ENCODE measurements at places on chromosomes 2 and 18.
A peak's percentile ranks its signal among the peaks of the same experiment; 100 is the strongest.

DNA sequence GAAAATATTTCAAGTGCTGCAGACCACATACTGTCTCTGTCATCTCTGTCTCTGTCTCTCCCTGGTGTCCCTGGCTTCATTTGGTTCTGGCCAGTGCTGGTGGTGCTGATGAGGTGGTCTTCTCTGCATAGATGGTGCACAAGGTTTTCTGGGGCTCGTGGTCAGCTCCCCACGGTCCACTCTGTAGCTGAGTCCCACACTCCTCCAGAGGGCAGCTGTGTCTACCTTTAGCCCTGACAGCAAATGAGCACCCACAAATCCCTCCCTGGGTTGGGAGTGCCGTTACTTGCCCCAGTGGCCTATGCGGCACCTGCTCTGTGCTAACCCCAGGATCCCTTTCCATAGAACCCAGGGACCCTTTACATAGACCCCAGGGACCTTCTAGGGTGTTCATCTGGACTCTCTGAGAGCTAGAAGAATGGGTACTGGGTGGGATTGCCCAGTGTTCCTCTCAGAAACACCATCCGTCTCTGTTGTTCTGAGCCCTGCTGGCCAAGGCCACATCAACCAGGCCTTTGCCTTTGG lies 129.3 kb downstream of the CAPN13 start:
- no peak for DNase-seq

DNA sequence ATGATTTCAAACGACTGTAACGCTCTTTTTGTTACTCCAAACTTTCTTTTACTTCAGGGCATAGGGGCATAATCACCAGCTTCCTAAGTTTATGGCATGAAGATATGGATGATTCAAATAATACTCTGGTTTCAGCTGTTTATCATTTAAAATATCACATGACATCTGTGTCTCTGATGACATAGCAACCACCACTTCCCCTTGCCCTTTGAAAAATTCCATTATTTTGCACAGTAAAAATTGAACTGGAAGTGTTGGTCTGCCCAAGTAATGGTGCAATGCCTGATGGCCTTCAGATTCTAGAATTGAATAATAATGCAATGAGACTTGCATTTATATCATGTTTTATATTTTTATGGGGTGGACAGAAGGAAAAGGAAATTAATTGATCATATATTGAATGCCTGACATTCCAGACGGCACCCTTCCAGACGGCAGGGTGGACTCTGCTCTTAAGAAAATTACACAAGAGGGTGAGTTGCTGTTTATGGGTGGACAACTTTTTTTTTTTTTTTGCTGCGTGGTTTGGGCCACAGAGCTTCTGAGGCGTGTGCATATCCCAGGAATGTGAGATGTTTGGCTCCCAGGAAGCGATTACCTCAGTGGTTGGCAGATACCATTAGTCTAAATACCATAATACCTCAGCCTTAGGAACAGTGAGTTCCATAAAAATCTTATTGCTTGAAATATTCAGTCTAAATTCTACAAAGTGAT lies 101.7 kb upstream of the ZNF521 start:
- no peak for DNase-seq

GRCh38 chr18:77677536-77677935 lies 427.9 kb downstream of the GALR1 start:
- no peak for DNase-seq

GRCh38 chr18:79026491-79026890 lies 42.7 kb upstream of the ATP9B start:
- no peak for DNase-seq

- peak; percentile 88 for DNase-seq
Observed at GRCh38 chr2:239548451-239548871, 147.6 kb upstream of the HDAC4 start.

GRCh38 chr18:50748243-50749229 lies 71.3 kb downstream of the MRO start:
- no peak for DNase-seq

All from activated CD4-positive, alpha-beta memory T cell treated with anti-CD3 and anti-CD28 coated beads for 36 hours (primary cell).